Stimulated activated CD4-positive, alpha-beta T cell treated with anti-CD3 and anti-CD28 coated beads, Interleukin-12 subunit alpha, Interleukin-12 subunit beta, amount 100 ng/mL, for 24 hours (primary cell): ENCODE measurements at places on chromosomes 4 and X.

DNA sequence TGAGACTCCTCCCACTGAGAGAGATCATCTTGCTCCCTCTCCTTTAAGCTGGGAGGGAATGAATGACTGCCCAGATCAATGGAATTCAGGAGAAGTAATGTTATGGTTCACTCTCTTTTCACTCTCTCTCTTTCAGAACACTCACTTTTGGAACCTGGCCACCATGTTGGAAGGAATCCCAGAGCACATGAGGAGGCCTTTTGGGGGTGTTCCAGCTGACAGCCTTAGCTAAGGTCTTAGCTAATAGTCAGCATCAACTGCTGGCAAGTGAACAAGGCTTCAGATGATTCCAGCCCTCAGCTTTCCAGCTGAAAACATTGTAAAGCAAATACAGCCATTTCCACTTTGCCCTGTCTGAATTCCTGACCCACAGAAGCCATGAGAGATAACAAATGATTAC, 124.0 kb upstream of the CLNK start:
- DNase-seq: no peak

DNA sequence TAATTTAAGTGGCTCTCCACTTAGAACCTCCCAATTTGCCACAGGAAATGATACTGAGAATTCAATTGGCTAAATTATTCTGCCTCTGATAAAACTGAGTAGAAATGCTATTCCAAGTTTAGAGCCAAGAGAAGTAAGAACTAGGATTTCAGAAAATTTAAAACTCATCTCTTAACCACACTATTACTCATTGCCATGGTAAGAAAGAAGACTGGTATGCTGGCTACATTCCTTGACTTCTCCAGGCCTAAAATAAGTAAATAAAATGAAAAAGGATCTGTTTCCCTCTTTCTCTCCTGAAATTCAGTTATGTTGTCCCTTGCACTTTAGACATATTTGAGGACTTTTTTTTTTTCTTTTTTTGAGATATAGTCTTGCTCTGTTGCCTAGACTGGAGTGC, 23.3 kb downstream of the ZNF280C start:
- no peak for DNase-seq

GRCh38 chr4:171983935-171984805, 171.0 kb downstream of the GALNTL6 start:
- DNase-seq: no peak

GRCh38 chr4:41437111-41437536, 100.8 kb upstream of the LIMCH1 start:
- DNase-seq: no peak

GRCh38 chr4:160319221-160319867, 1216.5 kb downstream of the RAPGEF2 start:
- DNase-seq: no peak
